NCI-H510A treated with DMSO at 0.1 percent for 48 hours (cell line): ENCODE measurements at places on chromosomes 3 and 15.

GRCh38 chr15:84748274-84749110, at the start of gene ZNF592:
Gene ZNF592, plus strand, starts transcription at chr15:84748592. Its CDS starts 34,084 bp downstream, at chr15:84782676.
- peak; percentile 21 for DNase-seq

DNA sequence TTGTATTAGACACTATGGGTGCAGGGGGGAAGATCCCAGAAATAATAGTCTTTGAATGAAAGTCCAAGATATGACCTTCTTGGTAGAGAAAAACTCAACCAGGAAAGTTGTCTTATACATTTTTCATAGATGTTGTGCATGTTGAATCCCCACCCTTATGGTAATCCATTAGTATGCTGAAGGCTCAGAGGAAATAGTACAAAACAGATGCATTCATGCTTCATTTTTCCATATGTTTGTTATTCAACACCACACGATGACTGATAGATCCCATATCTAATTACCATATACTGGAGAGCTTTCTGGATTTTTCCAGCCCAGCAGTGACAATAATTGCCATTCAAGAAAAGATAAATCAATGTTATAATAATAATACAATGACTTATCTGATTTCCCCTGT, 487.4 kb downstream of the FGF12 start:
- DNase-seq = no peak

DNA sequence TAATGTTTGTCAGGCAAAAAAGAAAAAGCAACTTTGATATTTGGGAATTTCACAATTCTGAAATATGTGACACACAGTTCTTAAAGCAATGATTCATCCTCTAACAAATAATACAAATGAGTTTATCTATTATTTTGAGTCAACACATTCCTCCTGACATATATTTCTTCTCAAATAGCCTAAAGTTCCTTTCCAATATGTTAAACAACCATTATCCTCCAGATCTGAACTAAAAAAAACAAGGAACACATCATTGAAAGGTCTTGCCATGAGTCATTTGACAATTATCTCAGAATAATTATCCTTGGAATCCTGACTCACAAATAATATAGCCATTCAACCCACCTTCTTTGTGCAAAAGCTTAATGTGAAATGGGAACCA, 208.7 kb upstream of the CDIN1 start:
- no peak for DNase-seq

- peak; percentile 12 for DNase-seq
These were observed 108.8 kb downstream of the ARNT2 start for GRCh38 chr15:80512726-80513660.

GRCh38 chr3:76900596-76900995, 139.3 kb upstream of the ROBO2 start:
- no peak for DNase-seq

- no peak for DNase-seq
These were observed 9.6 kb upstream of the USP8 start for GRCh38 chr15:50414624-50415023.

- no peak for DNase-seq
These were observed 85.9 kb downstream of the DCLK3 start for GRCh38 chr3:36678216-36679013.

DNA sequence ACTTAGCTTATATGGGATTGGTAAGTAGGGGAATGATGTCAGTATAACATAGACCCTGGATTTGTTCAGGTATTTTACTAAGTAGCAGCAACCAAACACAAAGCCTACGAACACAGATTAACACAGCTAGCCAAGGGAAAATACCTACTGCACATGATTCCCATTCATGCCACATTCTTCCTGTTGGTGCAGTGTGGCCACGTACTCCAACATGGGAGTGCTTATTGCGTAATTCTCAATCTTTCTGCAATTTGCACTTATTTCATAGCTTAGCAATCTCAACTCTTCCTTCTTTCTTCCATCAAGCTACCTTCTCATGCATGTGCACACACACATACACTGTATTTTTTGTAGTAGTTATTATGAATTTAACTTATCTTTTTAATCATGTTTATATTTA, 186.8 kb downstream of the IL5RA start:
- DNase-seq = no peak

- DNase-seq = no peak
These were observed 74.4 kb downstream of the KY start for GRCh38 chr3:134576426-134576825.

- no peak for DNase-seq
These were observed 4.6 kb downstream of the ANAPC13 start for GRCh38 chr3:134481166-134481565.

DNA sequence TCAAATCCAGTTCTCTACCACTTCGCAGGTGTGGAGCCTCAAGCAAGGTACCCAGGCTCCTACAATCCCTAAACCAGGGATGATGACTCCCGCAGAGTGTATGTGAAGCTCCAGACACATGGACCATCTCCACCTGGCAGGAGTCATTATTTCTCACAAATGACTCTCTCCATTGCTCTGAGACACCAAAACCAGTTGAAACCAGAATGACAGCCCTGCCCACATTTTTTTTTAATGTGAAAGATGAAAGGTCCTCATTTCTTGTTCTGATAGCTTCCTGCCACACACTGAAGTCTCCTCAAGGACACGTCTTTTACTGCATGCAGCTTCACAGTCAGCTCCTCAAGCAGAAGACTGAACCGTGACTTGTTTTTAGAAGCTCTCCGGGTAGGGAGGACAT, 61.4 kb upstream of the ZBTB38 start:
- no peak for DNase-seq

- no peak for DNase-seq
These were observed 1.8 kb downstream of the CCRL2 start for GRCh38 chr3:46408853-46409252.

DNA sequence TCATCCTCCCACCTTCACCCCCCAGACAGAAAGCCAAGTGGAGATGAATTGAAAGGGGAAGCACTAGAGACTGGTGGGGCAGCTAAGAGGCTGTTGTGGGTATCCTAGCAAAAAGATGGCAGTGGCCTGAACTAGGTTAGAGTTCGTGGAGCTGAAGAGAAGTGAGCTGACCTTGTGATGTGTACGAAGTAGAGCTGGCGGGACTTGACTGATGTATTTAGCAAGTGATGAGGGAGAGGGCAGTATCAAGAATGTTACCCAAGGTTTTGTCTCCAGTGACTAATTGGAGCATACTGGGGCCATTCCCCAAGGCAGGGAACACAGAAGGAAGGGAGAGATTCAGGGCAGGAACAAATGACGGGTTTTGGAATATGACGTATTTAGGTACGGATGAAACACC, 50.0 kb upstream of the CP start:
- no peak for DNase-seq

DNA sequence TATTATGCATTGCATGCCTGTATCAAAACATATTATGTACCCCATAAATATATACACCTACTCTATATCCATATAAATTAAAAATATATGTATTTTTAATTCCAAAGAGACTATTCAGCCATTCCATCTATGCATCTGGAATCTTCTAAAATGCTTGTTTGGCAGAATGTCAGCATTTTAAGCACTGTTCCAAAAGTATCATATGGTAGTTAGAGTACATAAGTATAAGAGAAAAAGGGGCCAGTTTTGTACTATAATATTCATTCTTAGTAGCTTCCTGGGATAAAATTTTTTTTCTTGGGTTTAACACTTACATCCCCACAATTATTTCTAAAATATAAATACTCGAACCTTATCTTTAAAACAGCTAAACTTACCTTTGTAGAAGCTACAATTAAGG, 60.4 kb upstream of the COL6A6 start:
- no peak for DNase-seq

- DNase-seq = peak; percentile 42
These were observed 25.5 kb downstream of the FAN1 start for GRCh38 chr15:30929064-30929669.

GRCh38 chr3:46634856-46635255, 22.5 kb downstream of the FAM240A start:
- no peak for DNase-seq

DNA sequence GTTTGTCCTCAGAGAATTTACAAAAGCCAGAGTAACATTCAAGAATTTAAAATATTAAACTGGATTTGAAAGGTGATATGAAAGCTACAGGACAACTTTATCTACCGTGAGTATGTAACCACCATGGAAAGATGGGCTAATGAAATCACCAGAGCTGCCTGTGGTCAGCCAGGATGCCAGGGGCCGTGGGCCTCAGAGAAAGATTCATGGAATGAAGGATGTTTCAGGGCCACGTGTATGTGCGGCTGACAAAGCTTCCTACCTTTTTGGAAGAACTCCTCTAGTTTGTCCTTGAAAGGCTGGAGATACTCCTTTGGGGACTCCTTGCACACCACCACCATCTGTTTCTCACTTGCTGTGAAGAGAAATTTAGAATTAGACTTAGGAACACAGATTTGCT, 138.9 kb downstream of the GREM1 start:
- no peak for DNase-seq

DNA sequence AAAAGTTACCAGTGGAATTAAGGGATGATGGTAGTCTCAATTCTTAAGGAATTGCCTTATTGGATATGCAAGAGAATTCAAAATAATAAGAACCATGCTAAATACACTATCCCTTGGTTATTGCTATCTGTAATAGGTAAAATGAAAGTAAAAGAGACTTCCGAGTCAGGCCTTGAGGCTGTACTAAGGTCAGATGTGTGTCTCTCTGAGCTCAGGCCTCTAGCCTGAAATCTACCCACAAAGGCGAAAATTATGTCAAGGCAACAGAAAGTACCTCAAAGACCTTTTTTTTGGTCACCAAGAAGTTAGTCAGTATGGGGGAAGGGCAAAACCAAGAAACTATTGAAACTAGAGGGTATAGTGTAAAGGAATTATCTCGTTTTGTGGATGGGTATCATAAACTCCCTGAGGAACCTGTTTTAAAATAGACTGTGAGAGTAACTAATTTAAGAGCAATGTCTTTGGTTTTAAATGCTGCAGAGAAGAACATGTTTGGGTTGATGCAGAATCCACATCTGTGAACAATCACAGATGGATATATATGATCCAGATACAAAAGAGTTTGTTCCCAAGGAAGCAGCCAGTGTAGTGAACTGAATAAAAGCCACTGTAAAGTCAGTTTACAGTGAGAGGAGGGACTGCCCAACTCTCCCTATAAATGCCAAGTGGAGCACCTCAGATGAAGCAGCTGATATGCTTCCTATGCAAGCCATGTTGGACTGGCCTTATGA, 382.3 kb upstream of the SEMA6D start:
- no peak for DNase-seq

- DNase-seq = no peak
These were observed 100.2 kb downstream of the GHSR start for GRCh38 chr3:172347895-172348679.

DNA sequence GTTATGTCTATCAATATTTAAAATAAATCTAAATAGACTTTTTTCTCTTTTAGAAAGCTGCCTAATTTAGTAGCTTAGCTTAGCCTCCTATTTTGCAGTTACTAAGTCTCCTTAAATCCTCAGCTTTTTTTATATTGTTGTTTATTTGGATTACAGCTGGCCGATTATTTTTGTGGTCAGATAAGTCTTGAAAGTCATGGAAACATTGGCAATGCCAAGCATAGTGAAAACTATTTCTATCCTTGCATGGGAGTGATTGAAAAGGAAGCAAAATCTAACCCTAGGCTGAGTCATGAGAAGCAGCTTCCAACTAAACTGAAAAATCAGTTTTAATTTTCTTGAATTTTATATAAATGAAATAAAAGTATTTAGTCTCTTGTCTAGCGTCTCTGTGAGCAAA, 1063.0 kb upstream of the GBE1 start:
- DNase-seq = no peak

- DNase-seq = peak; percentile 68
These were observed 6.7 kb upstream of the CCR1 start for GRCh38 chr3:46214751-46215352.

DNA sequence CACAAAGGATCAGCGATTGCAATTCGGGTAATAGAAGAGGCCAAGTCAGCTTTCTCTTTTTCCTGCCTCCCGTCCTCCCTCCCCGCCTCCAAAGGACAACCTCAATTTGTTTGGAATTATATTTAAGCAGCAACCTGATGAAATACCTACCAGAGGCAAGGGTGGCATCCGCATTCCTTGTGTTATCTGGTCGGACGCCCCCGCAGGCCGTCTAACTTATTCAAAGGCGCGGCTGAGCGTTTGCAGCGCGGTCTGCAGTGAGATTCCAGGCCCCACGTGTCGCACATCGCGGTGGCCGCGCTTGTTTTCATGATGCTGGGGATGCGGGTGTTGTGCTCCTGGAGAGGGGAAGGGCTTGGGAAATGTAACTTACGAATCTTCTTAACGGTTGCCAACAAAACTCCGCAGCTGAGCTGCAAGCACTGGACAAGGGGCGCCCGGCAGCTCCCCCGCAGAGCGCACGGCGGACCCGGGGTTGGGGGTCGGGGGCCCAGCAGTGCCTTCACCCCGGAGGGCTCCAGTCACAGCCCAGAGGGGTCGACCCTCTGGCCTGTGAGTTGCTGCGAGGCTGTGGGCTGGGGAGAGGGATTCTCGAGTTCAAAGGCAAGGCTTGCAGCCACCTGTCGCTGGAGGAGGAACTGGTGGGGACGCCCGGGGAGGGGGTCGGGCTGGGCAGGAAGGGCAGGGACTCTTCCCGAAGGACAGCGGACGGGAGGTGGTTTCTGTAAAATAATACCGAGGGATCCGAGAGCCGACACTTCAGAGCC, 20.5 kb upstream of the RGMA start:
- DNase-seq = no peak

- DNase-seq = no peak
These were observed 100.4 kb upstream of the TP63 start for GRCh38 chr3:189530822-189531221.
